Stimulated activated CD8-positive, alpha-beta memory T cell treated with anti-CD3 and anti-CD28 coated beads, Interleukin-15, amount 100 ng/mL, for 24 hours (primary cell): ENCODE measurements at places on chromosomes 2 and 18.

- DNase-seq = no peak
Measured at GRCh38 chr2:38125842-38126241, 49.9 kb upstream of the CYP1B1 start.

DNA sequence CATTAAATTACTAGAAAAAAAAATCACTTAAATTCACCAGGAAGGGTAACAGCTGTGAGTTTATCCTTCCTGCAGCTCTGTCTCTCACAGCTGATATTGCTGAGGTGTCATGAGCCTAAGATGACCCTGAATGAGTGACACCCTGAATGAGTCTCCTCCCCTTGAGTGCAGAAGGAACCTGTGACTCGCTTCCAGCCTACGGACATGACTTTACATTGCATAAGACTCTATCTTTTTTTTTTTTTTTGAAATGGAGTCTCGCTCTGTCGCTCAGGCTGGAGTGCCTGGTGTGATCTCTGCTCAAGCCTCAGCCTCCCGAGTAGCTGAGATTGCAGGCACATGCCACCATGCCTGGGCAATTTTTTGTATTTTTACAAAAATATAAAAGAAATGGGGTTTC lies 14.1 kb downstream of the MRO start:
- DNase-seq = no peak

GRCh38 chr2:61255580-61256437 lies 93.8 kb downstream of the C2orf74 start:
- DNase-seq = no peak

DNA sequence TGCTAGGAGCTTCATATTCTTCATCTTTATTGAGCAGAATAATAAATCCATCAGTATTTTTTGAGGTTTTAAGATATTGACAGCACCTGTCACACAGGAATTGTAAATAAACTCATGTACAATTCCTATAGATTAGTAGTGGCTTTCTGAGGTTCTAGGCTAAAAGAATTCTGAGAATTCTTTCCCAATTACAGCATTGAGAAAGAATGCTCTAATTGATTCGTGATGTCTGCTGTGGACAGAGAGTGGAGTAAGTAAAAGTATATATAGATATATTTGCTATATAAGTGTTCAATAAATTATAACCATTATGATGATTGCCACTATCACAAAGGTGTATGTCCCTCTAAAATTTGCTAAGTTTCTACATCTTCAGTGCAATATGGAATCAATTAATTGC lies 186.5 kb upstream of the NRP2 start:
- DNase-seq = no peak

DNA sequence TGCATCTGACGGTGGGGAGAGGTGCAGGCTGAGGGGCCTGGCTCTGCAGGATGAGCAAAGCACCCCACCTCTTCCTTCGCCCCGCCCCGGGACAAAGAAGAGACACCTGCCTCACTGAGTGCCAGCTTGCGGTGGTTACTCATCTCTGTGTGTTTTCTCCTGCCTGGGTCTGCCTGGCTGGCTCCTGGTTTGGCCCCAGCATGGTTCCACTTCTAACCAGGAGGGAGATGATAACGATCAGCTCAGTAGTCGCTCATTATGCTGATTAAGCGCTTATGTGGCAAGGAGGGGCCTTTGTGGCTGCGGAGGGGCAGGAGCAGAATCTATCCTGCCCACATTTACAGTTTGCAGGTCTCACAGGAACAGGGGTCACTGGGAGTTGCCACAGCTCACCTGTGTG lies 68.7 kb upstream of the EDAR start:
- no peak for DNase-seq

GRCh38 chr2:217038001-217038400 lies 178.1 kb upstream of the TNP1 start:
- no peak for DNase-seq

DNA sequence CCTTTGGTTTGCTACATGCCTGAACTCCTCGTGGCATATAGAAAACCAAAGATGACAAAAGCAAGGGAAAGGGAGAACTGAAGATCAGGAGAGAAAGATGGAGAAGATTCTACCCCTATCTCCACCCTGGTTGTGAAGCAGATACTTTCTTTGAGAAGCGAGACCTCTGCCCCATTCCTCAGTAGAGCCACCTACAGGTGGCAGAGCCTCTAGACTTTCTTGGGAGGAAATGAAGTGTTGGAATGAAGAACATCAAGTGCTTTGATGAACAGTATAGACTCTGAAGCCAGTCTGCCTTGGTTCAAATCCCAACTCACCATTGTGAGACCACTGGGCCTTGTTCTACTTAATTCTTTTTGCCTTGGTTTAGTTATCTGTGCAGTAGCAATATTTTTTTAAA lies 348.8 kb upstream of the ETAA1 start:
- DNase-seq = no peak

- no peak for DNase-seq
Measured at GRCh38 chr2:200603972-200604371, 18.2 kb downstream of the AOX1 start.

DNA sequence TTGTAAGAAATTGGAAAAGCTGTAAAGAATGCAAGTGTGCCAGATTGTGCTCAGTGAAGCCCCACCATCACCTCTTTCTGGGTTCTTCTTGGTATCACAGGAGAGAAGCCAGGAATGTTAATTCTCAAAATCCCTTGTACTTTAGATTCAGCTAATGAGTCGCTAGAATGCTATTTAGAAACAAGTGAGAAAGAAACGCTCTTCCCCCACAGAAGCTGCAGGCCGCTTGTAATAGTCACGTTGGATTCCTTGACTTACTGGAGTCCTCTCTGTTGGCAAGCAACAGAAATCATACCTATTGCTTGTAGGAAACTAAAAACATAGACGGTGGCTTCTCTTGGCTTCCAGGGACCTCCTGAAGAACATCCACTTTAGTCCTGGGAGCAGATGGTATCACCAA lies 375.6 kb upstream of the LRATD1 start:
- no peak for DNase-seq

- no peak for DNase-seq
Measured at GRCh38 chr2:46495231-46496030, 16.1 kb downstream of the TMEM247 start.
